ENCODE measurements at places on chromosomes 4 and X.
A peak's percentile ranks its signal among the peaks of the same experiment; 100 is the strongest.

DNA sequence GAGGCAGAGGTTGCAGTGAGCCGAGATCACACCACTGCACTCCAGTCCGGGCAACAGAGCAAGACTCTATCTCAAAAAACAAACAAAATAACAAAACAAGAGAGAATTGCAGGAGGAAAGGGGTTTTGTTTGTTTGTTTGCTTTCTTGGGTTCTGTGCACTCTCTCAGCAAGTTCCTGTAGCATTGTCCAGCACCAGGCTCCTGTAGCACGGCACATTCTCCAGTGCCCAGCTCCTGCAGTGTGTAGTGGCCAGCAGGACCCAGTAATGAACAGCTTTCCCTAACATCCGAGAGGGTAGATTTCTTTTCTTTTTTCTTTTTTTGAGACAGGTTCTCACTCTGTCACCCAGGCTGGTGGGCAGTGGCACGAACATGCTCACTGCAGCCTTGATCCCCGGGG is 60.5 kb upstream of the USP9X start:
- no peak for DNase-seq

- no peak for DNase-seq
Measured at GRCh38 chr4:148344941-148345340, 97.3 kb downstream of the NR3C2 start.

GRCh38 chrX:80812176-80812575 is 2.5 kb upstream of the BRWD3 start:
- DNase-seq, result peak; percentile 70

- DNase-seq, result no peak
Measured at GRCh38 chrX:75045369-75045768, 110.7 kb downstream of the ABCB7 start.

DNA sequence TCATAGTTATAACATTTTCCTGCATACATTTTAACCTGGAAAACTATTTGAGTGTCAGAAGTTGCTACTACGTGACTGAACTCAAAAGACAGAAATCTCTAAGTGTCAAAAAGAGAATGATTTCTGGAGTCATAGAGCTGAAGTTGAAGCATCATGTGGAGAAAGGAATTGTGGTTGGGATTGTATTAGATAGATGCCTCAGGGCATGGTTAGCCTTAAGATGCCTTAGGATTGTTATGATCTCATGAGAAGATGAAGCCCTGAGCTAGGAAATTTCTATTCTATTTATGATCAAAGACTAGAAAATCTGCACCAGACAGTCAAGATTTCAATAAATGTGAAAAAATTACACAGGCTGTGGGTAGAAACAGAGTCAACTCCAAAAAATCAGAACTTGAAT is 20.2 kb downstream of the EPGN start:
- DNase-seq, result no peak

GRCh38 chr4:88022289-88022688 is 14.9 kb downstream of the PKD2 start:
- DNase-seq, result no peak

DNA sequence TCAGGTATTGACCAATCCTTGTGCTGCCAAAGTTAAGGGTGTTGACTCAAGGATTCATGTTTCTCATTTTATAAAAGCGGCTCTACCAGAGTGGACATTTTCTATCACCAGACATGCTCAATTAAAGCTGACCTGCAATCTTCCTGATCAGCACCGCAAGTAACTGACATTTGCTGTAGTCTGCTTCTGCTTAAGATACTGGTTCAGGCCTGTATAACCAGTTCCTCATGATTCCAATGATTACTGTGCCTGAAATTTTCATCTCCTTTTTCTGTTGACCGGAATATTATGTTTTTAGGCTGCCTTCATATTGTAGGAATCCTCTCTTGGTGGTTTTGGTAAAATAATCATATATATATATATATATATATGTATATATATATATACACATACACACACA is 160.2 kb upstream of the SPIN4 start:
- no peak for DNase-seq

DNA sequence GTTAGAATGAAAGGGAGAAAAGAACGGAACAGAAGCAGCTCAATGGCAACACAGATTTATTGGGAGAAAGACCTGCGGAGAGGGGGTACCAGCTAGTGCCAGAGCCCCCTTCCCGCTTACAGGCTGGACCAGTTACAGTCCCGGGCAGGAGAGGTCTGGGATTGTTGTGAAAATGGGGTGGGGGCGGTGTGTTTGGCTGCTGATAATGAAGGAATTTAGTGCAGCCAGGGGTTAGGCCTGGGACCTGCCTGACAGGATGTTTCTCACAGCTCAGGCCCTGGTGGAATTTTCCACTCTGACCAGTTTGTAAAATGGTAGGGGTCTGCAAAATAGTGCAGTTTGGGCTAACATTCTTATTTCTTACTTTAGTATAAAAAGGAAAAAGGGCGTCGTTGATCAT is 75.4 kb upstream of the SPIN4 start:
- DNase-seq, result no peak

DNA sequence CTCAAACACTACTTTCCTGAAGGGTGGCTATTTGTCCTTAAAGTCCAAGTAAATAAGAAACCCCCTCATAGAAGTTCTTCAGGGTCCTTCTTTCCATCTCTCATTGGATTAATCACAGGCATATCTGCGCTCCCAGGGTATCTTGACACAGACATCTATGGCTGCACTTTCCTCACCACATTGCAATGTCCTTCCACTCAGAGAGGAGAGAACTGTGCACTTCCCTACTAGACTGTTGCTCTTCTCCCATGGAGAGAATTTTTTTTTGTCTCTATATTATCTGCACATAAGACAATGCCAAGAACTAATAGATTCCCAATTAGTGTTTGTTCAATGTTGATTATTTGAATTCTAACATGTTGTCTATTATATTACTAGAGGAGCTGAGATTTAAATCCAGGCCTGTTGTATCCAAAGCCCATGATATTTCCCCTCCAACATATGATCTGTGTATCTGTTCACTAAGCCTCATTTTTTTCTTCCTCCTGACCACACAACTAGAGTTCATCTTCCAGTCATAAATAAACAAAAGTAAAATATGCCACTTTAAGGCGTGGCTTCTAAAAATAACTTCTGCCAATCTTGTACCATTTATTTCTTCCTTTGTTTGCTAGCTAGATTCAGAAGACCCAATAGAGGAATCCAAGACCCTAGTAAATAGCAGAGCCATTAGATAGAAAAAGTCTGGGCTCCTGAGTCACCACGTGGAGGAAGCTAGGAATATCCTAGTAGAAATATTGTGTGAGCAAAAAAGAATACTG is 61.5 kb upstream of the FAM241A start:
- peak; percentile 62 for DNase-seq

DNA sequence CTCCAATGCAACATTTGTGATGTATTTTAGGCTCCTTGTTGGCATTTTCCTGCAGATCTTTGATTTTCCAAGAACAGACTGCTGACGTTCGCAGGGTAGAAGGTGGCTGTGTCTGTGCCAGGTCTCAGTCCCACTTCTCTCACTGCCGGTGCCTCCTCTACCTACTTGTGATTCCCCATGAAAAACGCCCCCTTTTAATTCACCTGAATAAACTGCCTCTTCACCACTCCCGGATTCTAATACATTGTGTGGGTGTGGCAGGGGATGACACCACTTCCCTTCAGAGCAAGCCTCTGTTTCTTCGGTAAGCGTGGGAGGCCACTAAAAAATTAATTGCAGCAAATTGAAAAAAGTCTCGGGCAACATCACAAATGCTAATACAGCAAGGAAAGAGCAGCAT is 96.1 kb upstream of the FAM9B start:
- no peak for DNase-seq

DNA sequence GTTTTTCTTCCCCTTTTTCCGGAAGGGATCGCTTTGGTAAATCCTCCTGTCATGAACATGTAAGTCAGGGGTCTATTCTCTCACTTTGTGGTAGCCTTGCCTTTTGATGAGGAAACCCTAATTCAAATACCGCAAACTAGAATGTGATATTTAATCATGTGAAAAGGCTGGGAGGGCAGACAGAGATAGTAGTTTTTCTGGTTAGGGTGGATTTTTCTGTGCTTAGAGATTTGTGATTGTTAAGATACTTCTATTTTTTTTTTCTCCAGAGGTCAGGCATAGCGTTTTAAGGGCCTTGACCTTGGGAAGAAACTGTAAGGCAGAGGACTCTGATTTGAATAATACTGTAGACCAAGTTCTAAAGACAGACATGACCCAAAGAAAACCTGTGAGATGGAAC is 41.8 kb upstream of the PACRGL start:
- DNase-seq, result no peak

GRCh38 chr4:137156807-137157206 is 375.5 kb downstream of the PCDH18 start:
- no peak for DNase-seq
